ENCODE measurements at places on chromosomes 4 and X.

- no peak for DNase-seq
Observed at GRCh38 chrX:53930515-53931380, 113.5 kb downstream of the PHF8 start.

DNA sequence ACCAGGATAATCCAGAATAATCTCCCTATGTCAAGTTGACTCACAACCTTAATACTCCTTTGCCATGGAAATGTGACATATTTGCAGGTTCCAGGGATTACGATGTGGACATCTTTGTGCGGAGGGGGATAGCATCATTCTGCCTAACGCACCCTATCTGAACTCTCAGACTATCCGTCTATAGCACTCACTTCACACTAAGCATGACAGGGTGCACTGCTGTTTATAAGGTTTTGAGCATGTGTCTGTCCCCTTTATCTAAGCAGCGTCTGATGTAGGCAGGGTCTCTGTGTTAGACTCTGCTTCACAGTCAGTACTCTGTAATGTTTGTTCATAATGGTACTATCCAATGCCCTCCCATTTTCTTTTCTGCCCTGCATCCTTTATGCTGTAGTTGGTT is 43.4 kb upstream of the PRSS48 start:
- DNase-seq, result no peak

- DNase-seq, result no peak
Observed at GRCh38 chrX:127404161-127404560, 584.6 kb downstream of the PRR32 start.

- DNase-seq, result peak; percentile 43
Observed at GRCh38 chrX:119870626-119871131, 854 bp downstream of the RNF113A start.

- DNase-seq, result no peak
Observed at GRCh38 chrX:152988536-152989291, 5.2 kb downstream of the PNMA5 start.

- no peak for DNase-seq
Observed at GRCh38 chr4:8675906-8676305, 83.3 kb downstream of the CPZ start.

DNA sequence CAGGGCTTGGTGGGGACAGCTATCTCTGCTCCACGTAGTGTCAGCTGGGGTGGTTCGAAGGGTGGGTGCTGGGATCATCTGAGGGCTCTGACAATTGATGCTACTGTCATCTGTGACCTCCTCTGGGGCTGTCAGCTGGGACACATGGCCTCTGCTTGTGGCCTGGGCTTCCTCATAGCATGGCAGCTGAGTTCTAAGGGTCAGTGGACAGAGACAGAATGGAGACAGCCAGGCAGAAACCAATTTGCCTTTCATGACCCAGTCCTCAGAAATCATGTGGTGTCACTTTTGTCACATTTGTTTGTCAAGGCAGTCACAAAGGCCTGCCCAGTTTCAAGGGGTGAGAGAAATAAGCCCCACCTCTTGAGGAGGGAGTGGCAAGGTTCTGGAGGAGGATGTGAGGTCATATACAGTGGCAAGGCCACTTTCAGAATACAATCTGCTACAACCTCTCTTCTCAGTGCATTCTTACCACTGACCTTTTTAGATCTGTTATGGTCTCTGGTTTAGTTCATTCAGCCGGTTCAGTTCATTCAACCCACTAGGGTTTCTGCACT is 103.6 kb upstream of the BCOR start:
- DNase-seq, result no peak

- DNase-seq, result no peak
Observed at GRCh38 chrX:139091066-139091465, 379.5 kb upstream of the FGF13 start.

GRCh38 chrX:67700602-67701001 is 156.8 kb downstream of the AR start:
- no peak for DNase-seq

DNA sequence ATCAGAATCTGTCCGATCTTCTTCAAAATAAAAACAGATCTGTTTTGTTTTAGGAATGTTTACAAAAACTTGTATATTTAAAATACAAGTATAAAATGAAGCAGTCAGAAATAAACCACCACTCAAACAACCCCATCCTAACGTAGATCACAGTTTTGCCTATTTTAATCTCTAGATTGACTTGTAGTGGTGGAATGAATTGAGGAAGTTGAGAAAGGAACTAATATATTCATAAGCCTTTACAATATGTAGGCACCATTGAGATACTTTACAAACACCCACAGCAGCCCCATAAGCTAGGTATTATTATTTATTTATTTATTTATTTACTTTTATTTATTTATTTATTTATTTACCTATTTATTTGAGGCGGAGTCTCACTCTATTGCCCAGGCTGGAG is 52.3 kb upstream of the KLF3 start:
- DNase-seq, result no peak

DNA sequence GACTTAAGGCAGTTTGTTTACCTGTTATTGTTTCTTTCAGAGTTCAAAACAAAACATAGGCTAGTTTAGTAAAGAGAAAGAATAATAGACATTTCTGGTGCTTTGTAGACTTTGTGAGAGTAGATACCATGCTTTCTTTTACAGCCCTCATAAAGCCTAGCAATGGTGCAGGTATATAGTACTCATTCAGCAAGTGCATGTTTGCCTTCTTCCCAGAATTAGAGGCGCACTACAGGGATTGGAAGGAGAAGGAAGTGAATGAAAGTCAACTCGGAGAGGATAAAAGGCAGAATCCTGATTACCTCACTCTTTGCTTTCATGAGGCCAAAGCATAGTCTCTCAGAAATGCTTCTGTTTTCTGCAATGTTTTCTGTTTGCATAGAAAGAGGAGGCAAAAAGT is 43.1 kb upstream of the FHDC1 start:
- DNase-seq, result no peak

- DNase-seq, result no peak
Observed at GRCh38 chrX:1263600-1263999, 5.0 kb upstream of the CSF2RA start.

- no peak for DNase-seq
Observed at GRCh38 chrX:124005228-124005627, 43.7 kb downstream of the STAG2 start.

- DNase-seq, result no peak
Observed at GRCh38 chr4:53559021-53559620, 32.2 kb downstream of the LNX1 start.

- DNase-seq, result no peak
Observed at GRCh38 chrX:20529711-20530110, 263.0 kb upstream of the RPS6KA3 start.

DNA sequence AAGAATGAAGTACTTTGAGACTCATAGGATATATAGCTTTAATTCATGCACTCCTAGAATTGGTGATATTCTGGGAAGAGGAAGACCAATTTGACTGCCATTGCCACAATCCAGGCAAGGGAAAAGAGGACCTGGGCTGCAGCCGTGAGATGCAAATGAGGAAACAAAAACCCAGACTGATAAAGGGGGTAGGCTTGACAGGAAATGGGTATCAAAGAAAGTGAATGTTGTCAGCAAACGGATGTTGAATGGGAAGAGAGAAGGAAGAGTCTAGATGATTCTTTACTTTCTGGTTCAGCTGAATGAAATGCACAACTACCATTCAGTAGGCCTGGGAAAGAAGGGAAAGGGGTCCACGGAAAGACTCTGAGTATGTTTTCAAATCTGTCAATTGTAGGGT is 17.1 kb upstream of the ARHGEF6 start:
- DNase-seq, result no peak

DNA sequence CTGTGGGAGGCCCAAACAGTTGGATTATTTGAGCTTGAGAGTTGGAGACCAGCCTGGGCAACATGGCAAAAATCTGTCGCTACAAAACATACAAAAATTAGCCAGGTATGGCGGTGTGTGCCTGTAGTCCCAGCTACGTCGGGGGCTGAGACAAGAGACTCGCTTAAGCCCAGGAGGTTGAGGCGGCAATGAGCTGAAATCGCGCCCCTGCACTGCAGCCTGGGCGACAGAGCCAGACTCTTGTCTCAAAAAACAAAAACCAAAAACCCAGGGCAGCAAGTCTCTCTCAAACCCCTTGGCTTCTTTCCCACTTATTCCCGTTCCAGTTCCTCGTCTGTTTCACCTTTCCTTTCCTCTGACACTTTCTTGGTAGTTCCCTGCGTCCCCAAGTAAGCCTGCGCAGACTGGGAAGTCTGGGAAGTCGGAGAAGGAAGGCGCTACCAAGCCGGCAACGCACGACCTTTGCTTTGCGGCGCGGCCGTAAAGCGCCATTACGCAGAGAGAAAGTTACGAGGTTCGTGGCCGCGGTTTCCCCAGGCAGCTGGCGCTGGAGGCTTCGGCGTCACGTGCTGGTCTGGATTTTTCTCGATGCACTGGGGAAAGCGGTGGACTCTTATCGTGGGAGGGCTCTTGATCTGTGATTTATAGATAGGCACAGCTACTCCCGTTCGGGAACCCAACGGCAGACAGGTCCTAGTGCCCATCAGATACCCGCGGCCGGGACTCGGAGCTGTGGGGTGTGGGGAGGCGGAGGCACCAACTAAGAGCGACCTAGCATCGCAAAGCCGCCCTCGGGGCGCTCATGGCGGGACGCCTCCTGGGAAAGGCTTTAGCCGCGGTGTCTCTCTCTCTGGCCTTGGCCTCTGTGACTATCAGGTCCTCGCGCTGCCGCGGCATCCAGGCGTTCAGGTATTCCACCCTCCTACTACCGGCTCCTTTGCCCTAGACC is at the start of gene NUDT9:
TSS of gene NUDT9 (plus strand) at position 470 of the 949 bp plus-strand sequence. CDS start at position 803, 333 bp downstream.
- DNase-seq, result peak; percentile 95

GRCh38 chr4:6912441-6912840 is 2.8 kb downstream of the TBC1D14 start:
- DNase-seq, result no peak

DNA sequence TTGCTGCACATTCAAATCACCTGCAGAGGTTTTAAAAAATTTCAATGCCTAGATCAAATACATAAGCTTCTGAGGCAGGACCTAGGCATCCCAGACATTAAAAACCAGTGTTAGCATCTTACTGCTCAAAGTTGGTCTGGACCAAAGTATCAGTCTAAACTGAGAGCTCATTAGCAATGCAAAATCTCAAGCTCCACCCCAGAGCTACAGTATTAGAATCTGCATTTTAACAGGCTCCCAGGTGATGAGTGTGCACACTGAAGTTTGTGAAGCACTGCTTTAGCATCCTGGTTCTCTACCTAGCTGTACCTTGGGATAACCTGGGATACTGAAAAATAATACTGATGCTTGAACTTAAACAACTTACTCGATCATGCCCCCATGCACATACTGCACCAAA is 96.0 kb downstream of the PRRG1 start:
- no peak for DNase-seq

DNA sequence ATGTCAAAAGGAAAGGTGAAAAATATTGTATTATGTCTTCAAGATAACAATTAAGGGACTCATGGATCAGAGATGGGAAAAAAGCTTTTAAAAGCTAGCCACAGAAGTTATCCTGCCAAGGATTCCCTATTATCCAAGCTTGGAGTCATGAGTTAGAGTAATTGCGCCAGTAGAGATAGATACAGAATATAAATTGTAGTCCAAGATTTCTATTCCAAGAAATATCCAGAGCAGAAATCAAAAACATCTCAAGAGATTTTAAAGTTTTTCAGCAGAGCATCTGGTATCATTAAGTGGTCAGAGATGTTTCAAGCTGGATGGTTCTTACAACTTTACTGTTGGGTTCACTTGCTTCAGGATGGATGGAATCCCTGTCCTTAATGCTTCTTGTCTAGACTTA is 186.7 kb downstream of the PCDH18 start:
- no peak for DNase-seq

DNA sequence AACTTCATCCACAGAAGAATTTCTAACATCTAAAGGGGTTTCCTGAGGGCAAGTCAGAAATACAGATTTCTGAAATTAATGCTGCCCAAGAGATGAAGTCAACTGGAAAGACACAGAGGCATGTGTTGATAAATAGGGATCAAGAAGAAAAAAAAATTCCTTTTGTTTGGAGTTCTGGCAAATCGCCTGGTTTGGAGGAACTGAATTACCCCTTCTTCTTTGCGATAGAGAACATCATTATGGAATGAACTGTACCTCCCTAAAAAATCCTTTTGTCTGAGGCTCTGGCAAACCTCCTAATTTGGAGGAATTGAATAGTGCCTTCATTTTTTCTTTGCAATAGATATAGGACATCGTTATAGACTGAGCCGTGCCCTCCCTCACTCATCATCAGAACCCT is 200.9 kb downstream of the DHRSX start:
- DNase-seq, result peak; percentile 23

DNA sequence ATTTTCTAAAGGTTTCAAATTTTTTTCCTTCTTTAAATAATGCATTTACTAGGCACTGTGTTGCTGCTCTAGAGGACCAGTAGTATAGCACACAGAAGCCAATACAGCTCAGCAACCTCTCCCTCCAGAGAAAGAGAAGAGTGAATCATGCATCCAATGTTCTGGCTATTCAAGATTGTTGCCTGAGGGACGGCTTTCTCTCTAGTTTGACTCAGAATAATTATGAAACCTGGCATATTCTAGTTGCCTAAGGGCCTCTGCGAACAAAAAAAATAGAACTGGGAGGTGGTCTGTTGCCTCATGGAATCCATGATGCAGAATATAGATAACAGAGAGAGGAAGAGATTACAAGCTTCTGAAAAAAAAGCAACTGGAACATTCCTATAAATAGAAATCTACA is 1233.3 kb upstream of the PABPC4L start:
- no peak for DNase-seq

DNA sequence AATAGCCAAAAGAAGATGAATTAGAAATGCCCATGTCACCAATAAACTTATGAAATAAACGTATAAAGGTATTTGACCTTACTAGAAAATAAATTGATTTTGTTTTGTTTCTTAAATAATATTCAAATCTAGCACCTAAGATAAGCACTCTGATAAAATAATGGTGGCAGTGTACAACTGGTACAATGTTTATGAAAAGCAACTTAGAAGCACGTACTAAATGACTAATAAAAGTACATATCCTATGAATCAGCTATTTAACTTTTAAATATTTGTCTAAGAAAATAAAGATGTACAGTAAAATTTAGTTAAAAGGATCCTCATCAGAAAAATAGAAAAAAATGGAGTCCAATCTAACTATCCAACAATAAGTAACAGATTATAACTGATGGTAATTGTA is 6.7 kb downstream of the MANBA start:
- DNase-seq, result no peak

GRCh38 chr4:110075891-110076290 is 122.5 kb downstream of the ELOVL6 start:
- DNase-seq, result no peak

DNA sequence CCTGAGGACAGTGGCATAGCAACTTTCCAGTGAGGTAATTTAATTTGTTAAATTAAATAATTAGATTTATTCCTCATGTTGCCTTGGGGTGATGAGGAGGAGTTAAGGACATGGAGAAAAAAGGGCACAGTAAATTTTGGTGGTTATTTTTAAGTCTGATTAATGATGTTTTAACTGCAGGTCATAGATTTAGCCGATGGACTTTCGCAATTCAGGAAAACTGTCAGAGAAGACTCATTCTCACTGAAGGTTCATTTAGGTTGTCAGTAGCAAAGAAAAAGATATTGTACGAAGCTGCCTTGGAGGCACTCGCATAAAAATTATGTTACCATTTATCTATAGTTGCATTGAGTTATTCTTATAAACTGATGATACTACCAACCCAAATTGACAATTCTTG is 164.2 kb upstream of the PITX2 start:
- no peak for DNase-seq
